ENCODE measurements at places on chromosomes 7 and 10.

GRCh38 chr7:34735526-34735925 is 77.5 kb downstream of the NPSR1 start:
- no peak for DNase-seq

DNA sequence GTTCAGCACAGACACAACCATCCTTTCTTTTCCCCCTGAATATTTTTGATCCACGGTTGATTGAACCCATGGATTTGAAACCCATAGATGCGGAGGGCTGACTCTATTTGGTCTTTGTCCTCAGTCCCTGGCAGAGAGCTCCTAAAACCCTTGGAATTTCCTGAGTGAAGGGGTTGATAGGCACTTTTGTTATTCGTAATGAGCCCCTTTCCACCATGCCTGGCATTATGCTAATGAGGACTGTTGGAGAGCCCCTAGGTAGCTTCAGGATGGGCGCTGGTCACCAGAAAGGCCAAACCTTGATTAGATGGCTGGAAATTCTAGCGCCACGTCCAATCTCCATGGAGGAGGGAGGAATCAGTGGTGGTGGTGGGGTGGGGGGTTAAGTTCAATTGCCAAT is 205.8 kb upstream of the GRB10 start:
- no peak for DNase-seq

DNA sequence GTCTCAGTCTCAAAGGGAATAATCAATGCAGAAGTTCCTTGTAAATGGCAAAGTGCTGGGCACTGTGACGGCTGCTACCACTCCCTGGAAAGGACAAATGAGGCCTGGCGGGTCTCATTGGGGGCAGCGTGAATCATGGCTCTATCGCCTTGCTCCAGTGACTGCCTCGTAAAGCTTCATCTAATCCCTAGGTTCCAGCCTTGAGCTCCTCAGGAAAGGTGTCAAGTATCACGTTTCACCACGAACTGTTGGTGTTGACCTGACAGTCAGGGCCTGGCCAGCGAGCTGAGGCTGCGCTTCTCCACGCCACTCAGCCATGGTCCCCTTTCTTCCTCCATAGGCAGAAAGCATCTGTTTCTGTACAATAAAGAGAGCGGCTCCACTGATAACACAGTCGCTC is 126.7 kb upstream of the ZNF32 start:
- DNase-seq: no peak

DNA sequence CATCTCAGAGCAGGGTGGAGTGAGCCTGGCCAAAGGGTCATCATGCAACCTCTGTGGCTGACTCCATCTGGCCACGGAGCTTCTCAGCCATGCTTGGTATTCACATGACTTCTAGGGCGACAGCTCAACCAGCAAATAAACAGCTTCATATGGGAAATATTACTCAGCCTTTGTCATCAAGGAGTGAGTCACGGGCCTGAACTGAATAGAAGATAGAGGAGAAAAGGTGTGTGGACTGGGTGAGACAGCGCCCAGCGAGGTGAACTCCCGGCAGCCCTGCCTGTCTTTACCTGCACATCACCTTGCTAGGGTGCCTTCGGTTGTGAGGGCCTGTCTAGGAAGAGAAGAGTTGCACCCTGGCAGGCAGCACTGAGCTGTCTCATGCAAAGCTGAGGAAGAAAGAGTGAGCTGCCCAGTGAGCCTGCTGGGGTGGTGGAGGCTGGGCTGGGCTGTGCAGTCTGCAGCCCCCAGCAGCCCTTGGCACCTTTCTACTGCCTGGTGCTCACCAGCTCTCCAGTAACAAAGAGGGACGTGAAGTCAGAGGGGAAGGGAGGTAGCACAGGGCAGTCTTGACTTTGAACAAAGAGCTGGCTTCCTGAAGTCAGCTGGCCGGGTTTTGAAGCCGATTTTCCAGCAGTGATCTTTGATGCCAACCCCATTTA is 114.2 kb downstream of the EGFR start:
- DNase-seq: no peak

DNA sequence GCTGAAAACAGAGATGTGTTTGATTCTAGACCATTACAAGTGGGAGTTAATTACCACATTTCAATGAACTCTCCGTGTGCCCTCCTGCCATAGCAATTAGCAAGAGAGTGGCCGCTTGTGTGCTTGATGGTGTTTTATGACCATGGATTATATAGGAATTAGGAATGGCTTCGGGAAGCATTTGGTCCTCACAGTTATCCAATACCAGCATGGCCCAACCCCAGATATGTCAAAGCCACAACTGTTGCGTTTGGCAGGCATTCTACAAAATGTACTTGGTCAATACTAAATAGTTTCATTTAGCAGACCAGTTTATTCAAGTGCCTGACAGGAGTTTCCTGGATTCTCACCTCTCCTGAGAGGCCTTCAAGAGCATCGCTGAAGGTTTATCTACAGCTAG is 509.0 kb upstream of the GALNT17 start:
- DNase-seq: no peak

DNA sequence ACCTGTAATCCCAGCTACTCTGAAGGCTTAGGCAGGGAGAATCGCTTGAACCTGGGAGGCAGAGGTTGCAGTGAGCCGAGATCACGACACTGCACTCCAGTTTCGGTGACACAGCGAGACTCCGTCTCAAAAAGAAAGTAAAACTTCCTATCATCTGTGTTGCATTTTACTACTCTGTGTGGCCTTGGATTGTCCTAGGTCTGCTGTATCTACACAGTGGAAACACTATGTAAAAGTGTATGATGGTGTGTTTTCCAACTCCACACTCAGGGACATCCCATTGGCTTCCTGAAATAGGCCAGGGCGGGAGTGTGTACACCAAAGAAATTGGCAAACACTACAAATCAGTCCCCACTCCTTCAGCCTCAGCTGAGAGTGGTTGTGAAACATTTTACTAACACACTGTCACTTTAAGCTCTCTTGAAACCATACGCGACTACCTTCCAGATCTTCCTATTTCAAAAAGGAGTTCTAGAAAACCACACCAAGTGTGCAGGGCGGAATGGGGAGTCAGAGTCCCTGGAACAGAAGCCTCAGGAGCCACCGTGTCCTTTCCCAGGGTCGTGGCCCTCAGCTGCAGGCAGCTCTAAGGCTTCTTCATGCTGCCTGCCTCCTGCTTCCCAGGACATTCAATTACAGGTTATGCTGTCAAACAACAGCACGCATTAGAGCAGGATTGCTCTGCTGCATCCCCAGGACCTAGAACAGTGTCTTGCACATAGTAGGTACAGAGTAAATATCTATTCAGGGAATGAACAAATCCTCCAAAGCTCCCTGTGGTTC is 275.4 kb downstream of the PARD3 start:
- DNase-seq: no peak

- DNase-seq: no peak
Measured at GRCh38 chr10:79293841-79294581, 53.3 kb upstream of the PPIF start.

GRCh38 chr10:63812501-63812900 is 291.3 kb downstream of the REEP3 start:
- no peak for DNase-seq

Data from activated CD8-positive, alpha-beta memory T cell treated with anti-CD3 and anti-CD28 coated beads for 4 hours (primary cell).